GM12878 (cell line): ENCODE measurements at places on chromosomes 5 and 9.

- no peak for DNase-seq
Observed at GRCh38 chr9:92633614-92634278, 36.2 kb downstream of the IPPK start.

DNA sequence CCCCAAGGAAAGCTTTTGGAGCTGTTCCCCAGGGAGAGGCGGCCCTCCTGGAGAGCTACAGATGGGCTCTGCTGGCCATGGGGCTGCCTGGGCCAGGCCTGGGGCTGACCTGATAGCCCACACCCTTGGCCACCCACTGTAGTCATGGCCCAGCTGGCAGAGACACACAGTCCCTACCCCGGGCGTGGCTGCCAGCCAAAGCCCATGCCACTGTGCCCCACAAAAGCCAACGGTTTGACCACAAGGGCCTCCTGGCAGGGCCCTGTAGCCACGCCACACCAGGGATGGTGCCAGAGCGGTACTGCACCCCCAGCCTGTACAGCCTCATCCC is 15.2 kb downstream of the NACC2 start:
- DNase-seq, result no peak

- no peak for DNase-seq
Observed at GRCh38 chr5:172728481-172729241, 42.3 kb downstream of the DUSP1 start.

GRCh38 chr5:135894789-135895188 is 852 bp downstream of the IL9 start:
- DNase-seq, result no peak

GRCh38 chr5:32852535-32852934 is 141.4 kb downstream of the NPR3 start:
- DNase-seq, result no peak

DNA sequence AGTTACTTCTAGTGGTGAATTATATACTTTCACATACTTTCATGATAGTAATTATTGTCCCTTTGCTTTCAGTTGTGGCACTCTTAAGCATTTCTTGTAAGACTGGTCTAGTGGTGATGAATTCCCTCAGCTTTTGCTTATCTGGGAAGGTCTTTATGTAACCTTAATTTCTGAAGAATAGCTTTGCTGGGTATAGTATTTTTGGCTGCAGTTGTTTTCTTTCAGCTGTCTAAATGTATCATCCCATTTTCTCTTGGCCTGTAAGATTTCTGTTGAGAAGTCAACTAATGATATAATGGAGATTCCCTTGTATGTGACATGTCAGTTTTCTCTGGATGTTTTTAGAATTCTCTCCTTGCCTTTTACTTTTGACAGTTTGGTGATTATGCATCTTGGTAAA is 41.0 kb downstream of the TMEM38B start:
- DNase-seq, result no peak

DNA sequence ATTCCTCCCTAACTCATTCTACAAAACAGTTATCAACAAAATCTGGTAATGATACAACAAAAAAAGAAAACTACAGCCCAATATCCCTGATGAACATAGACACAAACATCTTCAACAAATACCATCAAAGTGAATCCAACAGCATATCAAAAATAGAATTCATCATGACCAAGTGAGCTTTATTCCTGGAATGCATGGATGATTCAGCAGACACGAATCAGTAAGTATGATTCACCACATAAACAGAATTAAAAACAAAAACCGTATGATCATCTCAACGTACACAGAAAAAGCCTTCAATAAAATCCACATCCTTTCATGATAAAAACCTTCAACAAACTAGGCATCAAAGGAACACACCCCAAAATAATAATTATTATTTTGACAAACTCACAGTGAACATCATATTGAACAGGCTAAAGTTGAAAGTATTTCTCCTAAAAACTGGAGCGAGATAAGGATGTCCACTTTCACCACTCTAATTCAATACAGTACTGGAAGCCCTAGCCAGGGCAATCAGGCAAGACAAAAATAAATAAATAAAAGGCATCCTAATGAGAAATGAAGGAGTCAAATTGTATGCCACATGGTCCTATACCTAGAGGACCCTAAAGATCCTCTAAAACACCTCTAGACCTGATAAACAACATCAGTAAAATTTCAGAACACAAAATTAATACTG is 305.1 kb upstream of the RGMB start:
- no peak for DNase-seq

DNA sequence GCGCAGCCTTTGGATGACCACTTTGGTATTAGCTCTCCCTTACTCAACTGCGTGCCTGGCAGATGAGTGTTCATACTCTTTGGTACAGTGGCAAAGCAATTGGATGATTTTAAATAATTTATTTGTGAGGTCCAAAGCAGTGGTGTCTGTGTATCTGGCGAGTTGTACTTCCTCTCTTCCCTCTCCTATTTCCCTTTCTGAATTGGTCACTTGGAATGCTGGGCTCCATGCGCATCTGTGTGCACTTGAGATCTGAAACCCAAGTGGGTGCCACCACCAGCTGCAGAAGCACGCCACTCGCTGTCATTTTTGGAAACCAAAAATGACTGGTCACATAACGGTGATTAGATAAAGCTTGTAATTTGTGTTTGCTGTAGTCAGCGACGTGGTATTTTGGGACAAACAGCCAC is 386.0 kb upstream of the KLF4 start:
- no peak for DNase-seq

DNA sequence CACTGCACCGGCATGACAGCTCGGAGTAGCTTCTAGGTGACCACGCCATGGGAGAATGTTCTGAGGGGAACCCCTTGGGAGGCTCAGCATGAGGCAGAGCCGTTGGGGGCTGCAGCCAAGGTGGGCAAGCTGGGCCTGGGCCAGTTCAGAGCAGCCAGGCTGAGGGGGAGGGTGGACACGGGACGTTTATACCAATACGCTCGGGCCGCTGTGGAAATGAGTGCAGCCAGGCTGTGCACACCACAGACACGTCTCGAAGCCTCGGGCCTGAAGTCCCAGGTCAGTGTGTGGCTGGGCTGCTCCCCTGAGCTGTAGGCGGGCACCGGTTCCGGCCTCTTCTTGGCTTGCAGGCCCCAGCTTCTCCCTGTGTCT is 28.9 kb upstream of the SLC12A7 start:
- no peak for DNase-seq

- no peak for DNase-seq
Observed at GRCh38 chr5:171837522-171837921, 51.9 kb downstream of the SMIM23 start.

- peak; percentile 68 for DNase-seq
Observed at GRCh38 chr9:99253134-99253533, 31.1 kb downstream of the SEC61B start.
